Stimulated activated CD4-positive, alpha-beta T cell treated with anti-CD3 and anti-CD28 coated beads, Interleukin-4, amount 100 ng/mL, for 1 hour (primary cell): ENCODE measurements at places on chromosomes 2 and 18.

DNA sequence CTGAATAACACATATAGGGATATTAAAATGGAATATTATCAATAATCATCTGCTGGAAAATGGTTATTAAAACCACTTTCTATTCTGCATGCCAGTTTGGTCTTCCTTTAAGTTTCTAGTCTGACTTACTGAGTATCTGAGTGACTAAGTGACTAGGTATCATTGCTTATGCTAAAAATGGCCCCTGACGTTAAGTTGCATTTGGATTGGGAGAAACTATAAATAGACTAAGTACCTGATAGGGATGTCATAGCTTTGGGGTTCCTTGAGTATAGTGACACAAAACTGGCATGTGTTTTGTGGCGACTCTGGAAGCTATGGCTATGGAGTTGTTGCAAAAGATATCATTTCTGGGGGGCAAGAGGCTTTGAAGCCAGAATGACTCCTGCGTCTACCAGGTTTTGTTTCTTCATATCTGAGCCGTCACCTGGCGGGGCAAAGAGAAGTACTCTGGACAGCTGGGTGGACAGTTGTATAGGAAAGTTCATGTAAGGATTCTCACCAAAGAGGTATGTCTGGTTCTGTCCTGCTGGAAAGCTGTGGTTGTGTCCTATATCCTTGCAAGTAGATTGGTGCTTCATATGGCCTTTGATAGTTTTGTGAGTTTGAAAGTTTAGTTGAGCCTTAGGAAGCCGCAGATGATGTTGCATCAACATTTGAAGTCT, 17.9 kb downstream of the ITGAV start:
- no peak for DNase-seq

GRCh38 chr2:48148841-48149430, 242.6 kb upstream of the FBXO11 start:
- no peak for DNase-seq

GRCh38 chr18:72613534-72613930, 69.4 kb upstream of the CBLN2 start:
- no peak for DNase-seq

DNA sequence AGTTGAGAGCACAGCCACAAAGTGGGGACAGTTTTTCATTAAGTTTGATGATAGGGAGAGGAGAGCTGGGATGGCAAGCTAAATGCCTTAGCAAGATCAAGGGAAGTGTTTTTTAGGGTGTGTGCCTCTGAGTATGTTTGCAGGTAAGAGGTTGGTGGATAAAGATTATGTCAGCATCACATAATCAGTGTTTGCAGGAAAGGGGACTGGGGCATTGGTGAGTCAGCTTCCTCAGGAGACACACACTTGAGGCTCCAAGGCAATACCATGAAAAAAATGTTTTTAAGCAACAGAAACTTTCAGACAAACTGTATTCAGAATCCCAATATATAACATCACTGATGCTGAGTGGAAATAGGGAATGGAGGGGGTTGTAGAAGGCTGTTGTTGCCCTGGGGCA, 25.4 kb upstream of the DTNB start:
- no peak for DNase-seq

GRCh38 chr2:28661589-28662001, 90.0 kb upstream of the PPP1CB start:
- DNase-seq: no peak

- DNase-seq: no peak
Observed at GRCh38 chr2:205025580-205026240, 480.4 kb downstream of the PARD3B start.

- DNase-seq: no peak
Observed at GRCh38 chr18:7879717-7880116, 312.6 kb downstream of the PTPRM start.
